ENCODE measurements at places on chromosomes 13 and 19.

GRCh38 chr13:99258946-99259345 lies 767 bp upstream of the GPR18 start:
- no peak for DNase-seq

DNA sequence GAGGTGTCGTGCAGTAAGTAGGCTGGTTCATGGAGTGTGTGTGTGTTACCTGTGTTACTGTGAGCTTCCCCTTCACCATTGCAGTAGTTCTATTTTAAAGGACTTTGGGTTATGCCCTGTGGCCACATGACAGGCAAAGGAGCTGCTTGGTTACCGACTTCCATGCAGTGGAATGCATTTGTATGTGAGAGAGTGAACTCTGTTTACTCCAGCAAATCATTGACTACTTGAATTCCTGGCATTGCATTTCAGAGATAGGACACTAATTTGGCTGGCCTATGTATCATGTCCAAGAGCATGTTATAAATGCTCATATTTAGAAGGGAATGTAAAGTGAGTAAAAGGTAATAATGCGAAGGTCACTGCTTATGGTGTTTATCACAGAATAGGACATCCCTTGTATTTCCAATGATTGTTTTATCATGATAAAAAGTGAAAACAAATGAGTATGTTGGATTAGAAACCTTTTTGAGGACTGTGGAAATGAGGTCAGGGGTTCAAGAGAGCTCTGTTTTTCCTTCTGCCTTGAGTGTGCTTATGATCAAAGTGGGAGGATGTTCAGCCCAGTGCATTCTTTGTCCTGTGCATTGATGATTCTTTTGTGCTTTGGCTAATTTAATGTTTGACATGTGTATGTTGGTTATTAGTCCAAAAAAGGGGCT lies 156.5 kb downstream of the LMO7 start:
- DNase-seq = no peak

DNA sequence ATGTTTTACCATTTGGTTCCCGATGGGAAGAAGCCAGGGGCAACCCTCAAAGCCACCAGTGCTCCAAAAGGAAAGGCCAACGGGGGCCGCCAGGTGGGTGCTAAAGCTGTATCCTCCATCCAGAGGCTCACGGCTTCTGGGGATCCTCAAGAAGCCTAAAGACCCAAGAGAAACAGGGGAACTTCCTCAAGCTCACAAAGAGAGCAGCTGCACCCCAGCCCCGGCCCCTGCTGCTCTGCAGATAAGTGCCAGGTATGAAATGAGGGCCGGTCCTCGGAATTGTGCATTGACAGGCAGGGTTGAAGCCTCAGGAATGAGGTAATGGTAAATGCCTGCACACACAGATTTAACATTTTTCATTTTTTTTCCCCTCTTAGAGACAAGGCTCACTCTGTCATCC lies 8.0 kb upstream of the POP4 start:
- DNase-seq = no peak

GRCh38 chr13:95535243-95535642 lies 17.3 kb upstream of the CLDN10 start:
- peak; percentile 13 for DNase-seq

DNA sequence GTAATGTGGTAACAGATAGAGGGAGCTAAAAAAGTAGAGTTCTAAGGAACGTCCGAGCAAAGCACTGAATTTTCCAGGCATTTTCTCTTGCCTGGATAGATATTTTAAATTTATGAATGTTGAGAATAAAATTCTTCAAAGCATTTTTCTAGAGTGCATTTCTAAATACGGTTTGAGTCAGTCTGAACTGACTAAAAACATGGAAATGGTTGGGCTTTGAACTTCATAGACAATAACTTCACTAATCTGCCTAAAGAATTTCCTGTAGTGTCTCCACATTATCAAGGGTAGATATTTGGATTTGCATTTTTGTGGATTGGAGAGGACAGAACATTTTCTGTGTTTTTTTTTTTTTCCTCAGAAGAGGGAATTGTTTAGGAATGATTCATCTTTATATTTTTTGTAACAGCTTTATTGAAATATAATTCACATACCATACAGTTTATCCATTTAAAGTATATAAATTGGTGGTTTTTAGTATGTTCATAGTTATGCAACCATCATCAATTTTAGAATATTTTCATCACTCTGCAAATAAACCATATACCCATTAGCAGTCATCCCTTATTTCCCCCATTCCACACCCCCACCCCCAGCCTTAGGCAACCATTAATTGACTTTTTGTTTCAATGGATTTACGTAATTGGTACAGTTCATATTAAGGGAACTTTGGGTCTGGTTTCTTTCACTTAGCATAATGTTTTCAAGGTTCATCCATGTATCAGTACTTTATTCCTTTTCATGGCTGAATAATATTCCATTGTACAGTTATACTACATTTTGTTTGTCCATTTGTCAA lies 20.7 kb downstream of the GARRE1 start:
- peak; percentile 90 for DNase-seq

GRCh38 chr13:46303742-46304385 lies 83.2 kb downstream of the RUBCNL start:
- DNase-seq = no peak

- DNase-seq = no peak
These were observed 22.6 kb downstream of the CARS2 start for GRCh38 chr13:110683203-110683883.

- no peak for DNase-seq
These were observed 773.2 kb upstream of the SLC10A2 start for GRCh38 chr13:103839460-103839859.

- DNase-seq = no peak
These were observed 3.3 kb downstream of the GZMM start for GRCh38 chr19:547117-547516.

- DNase-seq = peak; percentile 42
These were observed 153.6 kb downstream of the KATNAL1 start for GRCh38 chr13:30153545-30154426.

GRCh38 chr13:26497968-26498511 lies 59.4 kb upstream of the WASF3 start:
- peak; percentile 89 for DNase-seq

GRCh38 chr19:13834244-13835069 lies 39.2 kb downstream of the ZSWIM4 start:
- DNase-seq = peak; percentile 39

GRCh38 chr19:45160870-45161737 lies at the start of gene NKPD1:
TSS of gene NKPD1 (minus strand) at chr19:45160982. CDS start at chr19:45160150, 832 bp downstream.
- no peak for DNase-seq

- DNase-seq = no peak
These were observed 1100.7 kb upstream of the MIR17HG start for GRCh38 chr13:90246687-90247345.

- no peak for DNase-seq
These were observed 8.8 kb downstream of the YIPF2 start for GRCh38 chr19:10919352-10920287.

GRCh38 chr13:100306434-100306999 lies 217.6 kb downstream of the PCCA start:
- no peak for DNase-seq

DNA sequence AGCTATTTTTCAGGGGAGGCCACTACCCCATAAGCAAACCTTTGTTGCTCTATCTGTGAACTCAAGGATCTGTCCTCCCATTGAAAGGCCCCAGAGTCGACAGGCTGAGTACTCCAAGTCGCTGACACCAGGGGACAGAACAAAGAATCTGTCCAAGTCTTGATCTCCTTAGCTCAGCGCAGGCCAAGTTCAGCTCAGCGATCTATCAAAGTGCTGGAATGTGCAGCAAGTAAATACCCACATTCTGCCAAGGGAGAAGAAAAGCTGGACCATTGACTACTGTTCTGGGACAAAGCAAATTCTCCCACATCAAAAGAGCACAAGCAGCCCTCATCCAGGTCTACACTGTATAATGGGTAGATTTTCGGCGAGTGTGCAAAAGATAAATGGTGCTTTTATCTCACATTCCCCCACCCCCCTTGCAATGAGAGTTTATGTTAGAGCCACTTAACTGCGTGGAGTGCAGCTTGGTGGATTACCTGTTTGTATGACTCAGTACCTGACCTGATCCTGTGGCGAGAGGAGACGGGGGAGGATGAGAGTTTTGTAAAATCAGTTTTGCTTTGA lies 391.7 kb upstream of the SGCG start:
- no peak for DNase-seq

- DNase-seq = peak; percentile 19
These were observed 44.9 kb downstream of the ZNF611 start for GRCh38 chr19:52689843-52690368.

- no peak for DNase-seq
These were observed 825.2 kb downstream of the SLITRK1 start for GRCh38 chr13:83057119-83057518.

DNA sequence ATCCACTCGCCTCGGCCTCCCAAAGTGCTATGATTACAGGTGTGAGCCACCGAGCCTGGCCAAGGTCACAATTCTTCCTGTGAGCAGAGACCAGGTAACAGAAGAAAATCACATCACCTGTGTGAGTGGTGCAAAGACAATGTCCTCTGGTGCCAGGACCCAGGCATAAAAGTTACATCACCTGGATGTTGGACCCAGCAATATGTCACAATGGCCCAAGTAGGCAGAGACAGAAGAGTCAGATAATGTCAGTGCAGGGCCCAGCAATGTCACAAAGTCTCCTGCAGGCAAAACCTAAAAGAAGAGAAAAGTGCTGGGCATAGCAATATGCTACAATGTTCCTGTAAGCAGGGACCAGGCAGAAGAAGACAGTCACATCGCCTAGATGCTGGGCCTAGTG lies 5.5 kb upstream of the ZNF724 start:
- no peak for DNase-seq

DNA sequence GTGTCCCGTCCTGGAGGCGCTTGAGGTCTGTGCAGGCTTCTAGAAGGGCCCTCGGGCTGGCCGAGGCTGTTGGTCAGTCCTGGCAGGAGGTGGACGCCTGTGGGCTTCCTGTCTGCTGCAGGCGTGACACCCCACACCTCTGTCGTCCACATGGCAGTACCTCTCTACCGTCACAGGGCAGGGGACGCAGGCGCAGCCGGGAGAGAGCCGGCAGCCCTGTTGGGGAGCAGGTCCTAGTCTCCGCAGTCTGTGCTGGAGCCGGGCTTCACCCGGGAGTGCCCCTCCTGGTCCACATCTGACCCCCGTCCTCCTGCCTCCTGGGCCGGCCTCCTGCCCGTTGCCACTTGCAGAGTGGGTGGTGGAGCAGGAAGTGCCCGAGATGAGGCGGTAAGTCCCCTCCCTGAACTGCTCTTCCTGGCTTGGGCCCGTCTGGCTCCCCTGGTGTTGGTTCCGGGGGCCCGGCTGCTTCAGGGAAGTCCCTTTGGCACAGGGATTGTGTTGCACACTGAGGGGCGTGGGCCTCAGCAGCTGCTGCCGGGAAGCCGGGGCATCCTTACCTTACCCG lies 106.0 kb downstream of the KDM4B start:
- DNase-seq = no peak

DNA sequence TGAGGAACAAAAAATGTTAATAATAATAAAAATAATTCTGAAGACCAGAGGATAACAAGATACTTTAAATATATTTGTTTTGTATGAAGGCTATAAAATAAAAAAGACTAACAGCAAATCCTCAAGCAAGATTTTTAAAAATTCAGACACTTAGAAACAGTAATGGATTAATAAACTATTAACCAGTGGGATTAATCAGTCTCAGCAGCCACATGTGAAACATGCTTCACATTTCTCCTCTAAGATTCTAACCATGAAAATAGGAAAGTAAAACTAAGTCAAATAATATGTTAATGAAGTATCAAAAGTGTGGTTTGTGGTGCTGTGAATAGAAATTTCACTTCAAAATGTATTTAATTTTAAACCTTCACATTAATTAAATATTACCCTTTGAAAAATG lies 57.4 kb downstream of the KCNRG start:
- DNase-seq = no peak

All from AG08395 (cell line).